ENCODE measurements at places on chromosomes 16 and 17.

DNA sequence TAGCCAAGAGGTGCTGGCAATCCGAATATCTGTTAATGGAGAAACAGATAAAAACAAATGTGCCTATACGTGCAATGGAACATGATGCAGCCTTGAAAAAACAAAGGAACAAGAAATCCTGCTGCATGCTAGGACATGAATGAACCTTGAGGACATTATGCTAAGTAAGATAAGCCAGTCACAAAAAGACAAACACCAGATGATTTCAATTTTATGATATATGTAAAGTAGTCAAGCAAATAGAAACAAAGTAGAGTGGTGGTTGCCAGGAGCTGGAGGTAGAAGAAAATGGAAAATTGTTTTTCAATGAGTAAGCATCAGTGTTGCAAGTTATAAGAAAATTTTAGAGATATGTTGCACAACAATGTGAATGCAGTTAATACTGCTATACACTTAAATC, 409.7 kb upstream of the CDH8 start:
- no peak for DNase-seq

- peak; percentile 47 for DNase-seq
Measured at GRCh38 chr17:7041607-7042500, 2.0 kb downstream of the SLC16A11 start.

GRCh38 chr17:17702449-17703139, 21.3 kb downstream of the RAI1 start:
- DNase-seq: no peak

DNA sequence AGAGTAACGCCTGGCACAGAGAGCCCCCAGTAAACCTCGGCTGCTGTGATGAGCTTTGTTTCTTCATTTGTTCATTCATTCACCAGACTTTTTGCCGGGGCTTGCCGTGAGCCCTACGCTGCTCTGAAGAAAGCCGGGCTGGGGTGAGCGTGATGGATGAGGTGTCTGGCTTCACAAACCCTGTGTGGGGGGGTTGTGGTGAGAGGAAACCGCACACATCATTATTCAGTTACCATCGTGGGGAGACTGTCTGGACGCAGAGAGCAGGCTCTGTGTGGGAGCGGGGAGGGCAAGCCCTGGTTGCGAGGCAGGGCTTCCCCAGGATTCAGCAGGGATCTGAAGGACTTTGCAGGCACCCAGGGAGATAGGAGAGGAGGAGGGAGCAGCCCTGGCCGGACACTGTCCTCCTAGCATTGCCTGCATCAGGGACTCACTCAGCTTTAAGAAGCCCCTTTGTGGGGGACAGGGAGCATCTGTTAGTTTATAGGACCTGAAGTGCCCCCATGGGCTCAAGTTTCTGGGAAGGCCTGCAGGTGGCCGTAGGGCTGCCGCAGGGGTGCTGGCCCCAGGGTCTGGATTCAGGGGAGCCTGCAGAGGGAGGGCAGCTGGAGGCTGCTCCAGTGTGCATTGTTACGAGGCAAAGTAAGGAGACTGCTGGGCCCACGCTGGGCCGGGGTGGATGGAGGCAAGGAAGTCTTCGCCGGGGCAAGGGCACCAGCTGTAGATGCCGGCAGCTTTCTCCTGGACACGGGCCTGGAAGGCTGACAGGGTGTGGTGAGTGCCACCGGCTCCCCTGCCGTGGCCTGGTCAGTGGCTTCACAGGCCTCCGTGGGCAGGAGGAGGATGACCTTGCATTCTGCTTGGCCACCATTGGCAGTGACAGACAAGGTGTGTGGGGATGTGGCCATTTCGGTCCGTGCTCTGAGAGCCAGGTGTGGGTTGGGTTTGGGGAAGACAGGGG, 334.5 kb downstream of the SEC14L1 start:
- DNase-seq: no peak

DNA sequence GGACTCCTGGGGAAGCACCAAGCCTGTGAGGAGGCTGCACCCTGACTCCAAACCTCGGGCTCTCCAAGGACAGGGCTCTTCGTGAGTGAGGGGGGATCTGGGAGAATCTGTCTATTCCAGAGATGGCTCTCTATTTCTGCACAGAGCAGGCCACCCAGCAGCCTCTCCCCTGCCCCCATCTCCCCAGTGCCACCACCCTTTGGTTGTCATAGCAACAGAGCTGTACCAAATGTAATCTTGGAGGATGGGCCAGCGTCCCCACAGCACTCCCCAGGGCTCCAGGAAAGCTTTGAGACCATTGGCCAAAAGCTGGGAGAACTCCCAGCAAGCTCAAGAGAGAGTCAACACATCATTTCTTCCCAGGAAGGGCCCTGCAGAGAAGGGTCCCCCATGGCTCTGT, 49.3 kb downstream of the ABCC12 start:
- DNase-seq: no peak

- DNase-seq: no peak
Measured at GRCh38 chr16:24921229-24921628, 75.5 kb downstream of the SLC5A11 start.

- peak; percentile 56 for DNase-seq
Measured at GRCh38 chr17:39045948-39046679, 78.9 kb upstream of the FBXO47 start.

DNA sequence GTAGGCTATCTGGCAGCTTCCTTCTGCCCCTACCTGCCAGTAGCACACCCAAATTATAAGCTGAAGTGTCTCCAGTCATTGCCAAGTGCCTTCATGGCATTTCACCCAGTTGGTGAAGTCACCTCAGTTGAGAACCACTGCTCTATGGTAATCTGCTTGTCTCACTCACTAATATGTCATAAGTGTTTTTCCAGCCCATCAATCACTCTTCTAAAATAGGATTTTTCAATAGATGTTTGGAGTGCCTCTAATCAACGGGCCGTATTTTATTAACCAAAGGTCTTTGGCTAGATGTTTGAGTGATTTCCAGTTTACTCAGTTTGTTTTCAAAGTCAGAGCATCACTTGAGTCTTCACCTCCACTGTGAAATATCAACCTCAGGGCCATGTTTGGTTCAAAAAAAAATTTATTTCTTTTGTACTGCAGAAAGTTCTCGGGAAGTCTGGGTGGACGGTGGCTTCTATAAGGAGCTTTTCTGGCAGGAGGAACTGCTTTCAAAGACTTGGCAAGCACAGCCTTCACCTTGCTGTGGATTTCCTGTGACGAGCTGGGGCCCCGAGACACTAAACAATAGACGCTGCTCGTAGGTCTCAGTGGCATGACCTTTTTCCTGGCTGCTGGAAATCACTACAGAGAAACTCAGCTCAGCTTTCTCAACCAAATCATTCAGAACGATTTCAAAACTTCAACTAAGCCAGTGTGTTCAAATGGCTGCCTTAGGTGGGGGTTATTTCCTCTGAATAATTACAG, 95.2 kb upstream of the FOXF1 start:
- no peak for DNase-seq

DNA sequence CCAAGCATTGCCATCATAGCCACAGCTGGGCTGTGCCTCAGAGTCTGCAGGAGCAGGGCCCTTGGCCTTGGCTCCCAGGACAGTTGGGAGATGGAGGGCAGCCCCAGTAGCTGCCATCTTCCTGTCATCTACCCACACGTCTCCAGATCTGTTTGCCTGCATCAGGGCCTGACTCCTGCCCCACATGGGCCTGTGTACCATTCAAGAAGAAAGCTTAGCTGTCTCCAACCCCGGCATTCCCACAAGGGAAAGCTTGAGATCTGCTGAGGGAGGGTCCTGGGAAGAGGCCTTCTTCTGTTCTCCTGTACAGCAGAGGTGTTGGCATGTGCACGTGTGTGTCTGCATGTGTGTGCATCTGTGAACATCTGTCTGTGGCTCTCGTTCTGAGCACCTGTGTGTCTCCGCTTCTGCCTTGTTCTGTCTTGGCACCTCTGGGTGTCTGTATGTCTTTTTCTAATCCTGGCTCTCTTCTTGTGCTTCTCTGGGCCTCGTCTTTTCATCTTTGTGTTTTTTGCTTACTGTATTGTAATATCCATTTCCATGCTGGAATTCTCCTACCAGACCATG, 122.2 kb downstream of the MRM1 start:
- no peak for DNase-seq

- DNase-seq: no peak
Measured at GRCh38 chr17:40247926-40248495, 28.9 kb downstream of the WIPF2 start.

DNA sequence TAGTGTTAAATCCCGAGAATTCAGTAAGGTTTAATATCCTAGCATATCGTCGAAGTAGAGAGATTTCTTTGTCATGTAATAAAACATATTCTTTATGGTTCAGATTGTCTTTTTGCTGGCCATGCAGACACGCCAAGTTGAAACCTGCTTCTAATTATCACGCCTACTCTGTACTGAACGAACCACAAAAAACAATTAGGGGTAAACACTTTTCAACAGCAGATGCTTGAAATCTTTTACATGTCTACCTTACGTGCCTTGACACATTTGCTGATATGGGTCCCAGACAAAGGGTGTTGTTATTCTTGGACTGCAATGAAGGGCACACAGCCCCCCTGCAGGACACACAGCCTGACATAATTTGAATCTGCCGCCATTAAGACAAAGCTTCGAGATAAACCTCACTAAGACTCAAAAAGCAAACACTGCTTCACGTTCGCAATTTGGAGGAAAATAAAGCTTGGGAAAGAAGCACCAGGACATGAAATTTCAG, 13.3 kb downstream of the WIPI1 start:
- no peak for DNase-seq

GRCh38 chr16:19607616-19608280, 52.2 kb downstream of the VPS35L start:
- DNase-seq: no peak

- no peak for DNase-seq
Measured at GRCh38 chr17:31786796-31787481, 72.1 kb downstream of the COPRS start.

- DNase-seq: no peak
Measured at GRCh38 chr16:70472786-70473433, 18.5 kb downstream of the FCSK start.

- no peak for DNase-seq
Measured at GRCh38 chr17:39769974-39770587, 32.3 kb downstream of the GRB7 start.

- DNase-seq: no peak
Measured at GRCh38 chr16:29028457-29029167, 43.8 kb downstream of the LAT start.

GRCh38 chr17:78266771-78267170, 35.3 kb downstream of the TMEM235 start:
- DNase-seq: no peak

GRCh38 chr16:50326264-50326663, 42.5 kb downstream of the BRD7 start:
- no peak for DNase-seq

- no peak for DNase-seq
Measured at GRCh38 chr17:76643553-76644148, at the start of gene ST6GALNAC1. Gene ST6GALNAC1, minus strand, starts transcription at chr17:76643757. Its CDS starts 119 bp downstream, at chr17:76643638.

DNA sequence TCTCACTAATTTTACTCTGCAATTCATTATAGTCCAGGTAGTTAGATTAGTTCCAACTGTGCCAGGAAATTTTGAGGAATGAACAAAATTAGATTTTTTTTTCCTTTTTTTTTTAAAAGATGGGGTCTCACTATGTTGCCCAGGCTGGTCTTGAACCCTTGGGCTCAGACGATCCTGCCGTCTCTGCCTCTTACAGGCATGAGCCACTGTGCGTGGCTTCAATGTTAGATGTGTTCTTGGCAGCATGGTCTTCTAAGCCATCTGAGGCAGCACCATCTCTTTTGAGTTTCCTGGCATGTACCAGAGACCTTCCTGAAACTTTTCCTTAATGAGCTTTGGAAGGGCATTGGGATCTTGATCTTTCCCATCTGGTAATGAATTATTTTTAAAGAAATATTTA, 2.6 kb upstream of the AHSP start:
- DNase-seq: no peak

GRCh38 chr17:64008346-64008745, 10.2 kb downstream of the PRR29 start:
- no peak for DNase-seq

DNA sequence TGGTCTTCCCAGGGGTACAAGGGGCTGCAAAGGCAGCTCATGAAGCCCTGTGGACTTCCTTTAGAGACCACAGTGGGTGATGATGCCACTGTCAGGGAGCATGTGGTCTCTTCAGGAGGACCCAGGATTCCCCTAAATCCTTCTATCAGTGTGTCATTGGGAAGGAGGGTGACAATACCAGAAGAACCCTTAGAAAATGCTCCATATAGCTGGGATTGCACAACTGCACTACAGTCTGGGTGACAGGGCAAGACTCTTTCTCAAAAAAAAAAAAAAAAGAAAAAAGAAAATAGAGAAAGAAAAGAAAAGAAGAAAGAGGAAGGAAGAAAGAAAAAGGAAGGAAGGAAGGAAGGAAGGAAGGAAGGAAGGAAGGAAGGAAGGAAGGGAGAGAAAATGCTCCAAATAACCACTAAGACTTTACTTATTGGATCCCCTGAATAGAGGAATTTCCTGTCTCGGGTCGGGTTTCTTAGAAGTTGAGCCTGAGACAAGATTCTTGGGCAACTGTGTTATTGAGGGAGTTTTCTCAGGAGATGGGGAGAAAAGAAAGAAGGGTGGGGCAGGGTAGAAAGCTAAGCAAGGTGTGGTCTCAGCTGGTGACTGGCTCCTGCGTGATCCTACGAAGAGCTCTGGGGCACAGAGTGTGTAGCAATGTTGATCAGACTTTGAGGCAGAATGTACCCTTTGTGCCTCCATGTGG, 83.1 kb upstream of the DNAH9 start:
- no peak for DNase-seq

GRCh38 chr16:21973945-21974344, 20.8 kb downstream of the UQCRC2 start:
- no peak for DNase-seq

DNA sequence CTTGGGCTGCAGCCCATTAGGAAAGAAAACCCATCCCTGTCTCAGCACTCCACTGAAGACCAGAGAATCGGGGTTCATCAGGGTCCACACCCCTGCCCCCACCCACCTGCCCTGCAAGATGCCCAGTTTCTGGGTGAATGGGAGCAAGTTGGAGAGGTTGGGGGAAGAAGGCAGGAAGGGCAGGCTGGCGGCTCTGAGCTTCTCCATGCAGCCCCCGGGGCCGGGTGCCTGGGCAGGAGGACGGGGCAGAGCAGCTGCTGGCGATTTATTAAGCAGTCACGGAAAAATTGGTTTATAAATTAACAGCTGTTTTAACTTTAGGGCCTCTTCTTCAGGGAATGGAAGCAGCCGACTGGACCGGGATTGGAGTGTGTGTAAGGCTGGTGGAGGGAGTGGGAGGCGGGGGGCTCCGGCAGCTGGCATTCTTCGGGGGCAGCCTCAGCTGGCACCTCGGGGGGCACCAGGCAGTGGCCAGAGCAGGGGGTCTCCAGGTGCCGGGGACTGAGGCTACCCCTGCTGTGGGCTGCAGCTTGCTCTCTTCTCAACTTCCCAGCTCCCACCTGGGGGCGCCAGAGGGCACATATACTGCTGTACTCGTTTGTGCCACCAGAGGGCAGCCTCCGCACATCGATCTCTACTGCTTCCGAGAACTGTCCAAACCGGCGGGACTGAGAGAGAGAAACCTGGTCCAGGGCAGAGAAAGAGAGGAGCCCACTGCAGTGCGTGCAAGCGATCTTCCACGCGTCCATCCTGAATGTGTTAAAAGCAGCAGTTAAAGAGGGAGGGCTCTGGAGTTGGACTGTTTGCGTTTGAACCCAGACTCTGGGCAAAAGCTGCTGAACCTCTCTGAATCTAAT, 5.0 kb upstream of the PPP1R1B start:
- DNase-seq: peak; percentile 91

- peak; percentile 61 for DNase-seq
Measured at GRCh38 chr17:58329035-58329809, 627 bp upstream of the TSPOAP1 start.
